ENCODE measurements at places on chromosomes 2 and 18.

DNA sequence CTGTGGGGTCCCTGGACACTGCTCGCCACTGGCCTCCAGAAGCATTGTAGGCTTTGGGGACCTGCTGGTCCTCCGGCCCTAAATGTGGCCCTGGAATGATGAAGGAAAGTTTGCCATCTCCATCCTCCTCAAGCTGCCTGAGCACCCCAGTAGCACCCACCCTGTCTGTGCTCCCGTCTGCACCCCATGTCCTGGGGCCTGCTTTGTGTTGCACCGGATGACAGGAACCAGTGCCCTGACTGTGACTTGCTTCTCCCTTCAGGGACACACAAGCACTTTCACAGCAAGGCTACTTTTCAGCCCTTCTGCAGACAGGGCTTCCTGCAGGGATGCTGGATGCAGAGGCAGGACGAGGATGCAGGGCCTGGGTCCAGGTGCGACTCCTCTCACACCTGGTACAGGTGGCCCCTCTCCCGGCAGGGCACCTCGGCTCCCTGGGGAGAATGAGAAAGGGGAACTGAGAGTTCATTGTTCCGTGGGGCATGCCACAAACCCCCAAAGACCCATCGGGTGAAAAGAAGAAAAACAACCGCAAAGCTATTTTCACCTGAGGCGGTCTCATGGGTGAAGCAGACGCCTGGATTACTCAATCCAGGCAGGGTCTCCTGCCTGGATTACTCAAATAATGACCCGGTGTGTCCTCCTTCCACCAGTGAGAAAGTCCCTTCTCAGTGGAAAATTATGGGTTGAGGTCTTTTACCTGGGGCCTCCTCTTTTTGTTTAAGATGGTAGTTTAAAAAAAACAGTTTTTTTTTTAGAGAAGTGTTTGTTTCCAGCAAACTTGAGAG is 74.9 kb downstream of the LONRF2 start:
- no peak for DNase-seq

GRCh38 chr2:241854342-241855244 is 4.1 kb downstream of the PDCD1 start:
- no peak for DNase-seq

DNA sequence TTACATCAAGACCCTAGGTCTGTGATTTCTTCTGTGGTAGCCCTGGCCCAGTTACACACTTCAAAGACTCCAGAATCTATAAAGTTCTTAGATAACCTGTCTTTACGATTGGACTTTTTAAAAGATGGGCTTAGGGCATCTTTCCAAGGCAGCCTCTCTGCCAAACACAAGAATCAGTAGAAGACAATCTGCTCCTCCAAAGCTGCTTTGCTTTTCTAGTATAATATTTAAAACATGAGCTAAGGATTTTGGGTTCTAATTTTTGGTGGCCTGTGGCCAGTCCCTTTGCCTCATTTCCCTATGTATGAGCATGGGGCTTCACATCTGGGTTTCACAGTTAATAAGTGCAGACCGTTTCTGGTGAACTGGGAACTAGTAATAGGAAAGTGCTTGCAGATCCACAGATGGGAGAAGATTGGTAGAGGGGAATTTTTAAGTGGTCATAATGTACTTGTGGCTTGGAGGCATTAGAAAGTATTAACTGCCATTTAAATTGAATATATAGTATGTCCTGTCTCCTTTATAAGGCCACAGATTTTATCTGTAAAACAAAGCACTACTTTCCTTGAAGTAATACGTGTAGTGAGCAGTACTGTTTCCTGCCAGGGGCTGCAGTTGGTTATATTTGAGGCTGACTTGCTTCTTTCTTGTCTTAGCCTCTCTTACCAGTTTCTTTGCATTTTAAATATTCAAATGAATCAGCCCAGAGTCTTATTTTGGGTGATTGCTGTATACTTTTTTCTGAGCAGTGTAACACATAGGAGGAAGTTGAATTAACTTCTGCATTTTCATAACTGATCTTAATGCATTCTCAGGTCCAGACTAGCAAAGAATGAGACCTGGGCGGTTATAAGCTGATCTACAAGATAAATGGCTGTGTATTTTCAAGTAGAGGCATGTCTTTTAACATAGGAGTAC is 1.5 kb downstream of the ARPC2 start:
- DNase-seq: peak; percentile 52

GRCh38 chr18:60502591-60502990 is 130.0 kb upstream of the MC4R start:
- DNase-seq: no peak

DNA sequence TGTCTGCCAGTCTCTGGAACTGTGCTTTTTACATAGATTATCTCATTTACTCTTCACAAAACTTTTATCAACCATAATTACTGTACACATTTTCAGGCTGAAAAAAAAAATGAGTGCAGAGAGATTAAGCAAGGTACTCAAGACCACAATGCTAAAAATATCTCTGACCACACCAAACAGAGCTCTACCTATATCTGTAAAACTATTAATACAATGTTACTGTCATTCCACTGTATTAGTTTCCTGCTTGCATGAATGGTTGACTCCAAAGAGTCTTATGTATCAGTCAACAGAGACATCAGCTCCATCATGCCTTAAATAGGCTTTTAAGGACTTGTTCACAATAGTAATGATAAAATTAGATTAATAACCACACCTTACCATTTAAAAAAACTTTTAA is 134.7 kb upstream of the CCDC150 start:
- no peak for DNase-seq

DNA sequence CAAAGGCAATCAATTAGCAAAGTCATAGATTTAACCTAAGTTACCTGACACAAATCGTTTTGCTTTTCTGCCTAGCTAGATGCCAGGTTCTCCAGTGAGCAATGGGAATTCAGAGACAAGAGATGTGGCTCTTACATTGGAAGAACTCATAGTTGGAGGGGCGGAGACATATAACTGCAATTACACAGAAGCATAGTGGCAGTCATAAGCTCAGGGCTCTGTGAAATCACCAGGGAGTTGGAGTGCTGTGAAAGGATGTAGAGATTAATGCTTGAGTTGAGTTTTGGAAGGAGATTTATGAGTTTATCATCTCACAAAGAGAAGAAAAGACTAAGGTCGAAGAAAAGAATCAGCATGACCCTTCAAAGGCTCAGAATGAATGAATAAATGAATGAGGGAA is 457.2 kb upstream of the TRIB2 start:
- no peak for DNase-seq

DNA sequence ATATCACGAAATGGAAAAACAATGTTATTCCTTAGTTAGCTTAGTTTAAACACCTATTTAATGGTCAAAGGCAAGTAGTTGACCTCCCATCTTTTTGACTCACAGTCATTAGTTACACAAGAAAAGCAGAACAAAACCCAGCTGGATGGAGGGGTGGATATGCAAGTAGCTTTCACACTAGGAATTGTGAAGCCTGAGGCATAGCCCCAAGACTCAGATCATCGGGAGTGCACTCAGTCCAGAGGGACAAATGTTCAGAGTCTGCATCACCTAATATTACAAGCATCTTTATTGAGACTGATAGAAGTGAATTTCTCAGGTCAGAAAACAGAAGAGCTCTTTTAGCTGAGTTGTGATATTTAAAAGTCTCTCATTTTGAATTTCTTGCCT is 15.5 kb upstream of the CPS1 start:
- DNase-seq: no peak

DNA sequence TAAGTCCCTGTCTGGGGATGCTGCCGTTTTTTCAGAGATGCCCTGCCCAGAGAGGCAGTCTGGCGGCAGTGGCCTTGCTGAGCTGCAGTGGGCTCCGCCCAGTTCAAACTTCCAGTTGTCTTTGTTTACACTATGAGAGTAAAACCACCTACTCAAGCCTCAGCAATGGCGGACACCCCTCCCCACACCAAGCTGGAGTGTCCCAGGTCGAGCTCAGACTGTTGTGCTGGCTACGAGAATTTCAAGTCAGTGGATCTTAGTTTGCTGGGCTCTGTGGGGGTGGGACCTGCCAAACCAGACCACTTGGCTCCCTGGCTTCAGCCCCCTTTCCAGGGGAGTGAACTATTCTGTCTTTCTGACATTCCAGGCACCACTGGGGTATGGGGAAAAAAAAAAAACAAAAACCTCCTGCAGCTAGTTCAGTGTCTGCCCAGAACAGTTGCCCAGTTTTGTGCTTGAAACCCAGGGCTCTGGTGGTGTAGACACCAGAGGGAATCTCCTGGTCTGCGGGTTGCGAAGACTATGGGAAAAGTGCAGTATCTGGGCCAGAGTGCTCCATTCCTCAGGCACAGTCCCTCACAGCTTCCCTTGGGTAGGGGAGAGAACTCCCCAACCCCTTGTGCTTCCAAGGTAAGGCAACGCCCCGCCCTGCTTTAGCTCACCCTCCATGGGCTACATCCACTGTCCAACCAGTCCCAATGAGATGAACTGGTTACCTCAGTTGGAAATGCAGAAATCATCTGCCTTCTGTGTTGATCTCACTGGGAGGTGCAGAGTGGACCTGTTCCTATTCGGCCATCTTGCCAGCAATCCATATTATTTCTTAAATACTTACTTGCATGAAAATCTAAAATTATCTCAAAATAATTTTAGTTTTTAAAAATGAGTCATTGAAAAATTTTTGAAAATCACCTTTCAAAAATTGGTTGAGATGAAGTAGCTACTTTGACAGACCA is 338.0 kb downstream of the OSR1 start:
- no peak for DNase-seq

GRCh38 chr18:74819433-74820059 is 221.9 kb downstream of the ZNF407 start:
- no peak for DNase-seq

- no peak for DNase-seq
Measured at GRCh38 chr18:58054041-58054781, 10.2 kb downstream of the NEDD4L start.

DNA sequence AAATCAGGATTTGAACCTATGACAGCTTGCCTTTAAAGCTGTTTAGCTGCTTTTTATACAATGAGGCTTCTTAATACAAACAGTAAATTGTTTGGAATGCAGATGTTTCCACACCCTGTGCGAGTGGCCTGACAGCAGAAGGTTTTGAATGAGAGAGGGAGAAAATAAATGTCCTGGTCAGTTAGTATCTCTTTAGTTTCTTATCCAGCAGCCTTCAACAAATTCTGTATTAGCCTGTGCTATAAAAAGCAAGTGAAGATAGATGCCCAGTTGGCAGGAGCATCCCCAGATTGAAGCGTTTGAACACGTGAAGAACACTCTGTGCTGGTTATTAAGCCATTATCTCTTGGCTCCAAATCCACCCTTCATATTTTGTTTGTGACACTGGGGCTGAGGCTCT is 70.6 kb downstream of the CERS6 start:
- DNase-seq: no peak

GRCh38 chr2:28752631-28753376 is 1.2 kb downstream of the PPP1CB start:
- no peak for DNase-seq

DNA sequence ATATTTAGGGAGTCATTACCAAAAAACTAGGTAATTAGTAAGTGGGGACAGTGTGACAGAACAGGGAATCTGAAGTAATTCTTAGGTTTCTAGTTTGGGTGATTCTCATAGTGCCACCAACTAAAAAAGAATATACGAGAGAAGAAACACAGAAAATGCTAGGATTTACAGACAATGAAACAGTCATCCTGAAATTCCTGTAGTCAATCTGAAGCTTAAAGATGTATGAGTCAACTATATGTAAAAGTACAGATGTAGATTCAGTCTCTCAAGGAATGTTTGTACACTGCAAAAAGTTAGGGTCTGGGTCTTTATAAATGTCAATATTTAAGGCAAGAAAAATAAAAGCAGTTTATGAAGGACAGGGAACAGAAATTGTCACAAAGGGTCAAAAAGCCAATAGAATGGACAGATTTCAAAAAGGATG is 107.0 kb downstream of the STRN start:
- DNase-seq: no peak

- no peak for DNase-seq
Measured at GRCh38 chr2:88042476-88042875, 13.1 kb downstream of the KRCC1 start.

GRCh38 chr2:73068147-73068546 is 3.4 kb downstream of the SFXN5 start:
- DNase-seq: no peak

GRCh38 chr18:61194726-61195125 is 138.5 kb upstream of the CDH20 start:
- no peak for DNase-seq

DNA sequence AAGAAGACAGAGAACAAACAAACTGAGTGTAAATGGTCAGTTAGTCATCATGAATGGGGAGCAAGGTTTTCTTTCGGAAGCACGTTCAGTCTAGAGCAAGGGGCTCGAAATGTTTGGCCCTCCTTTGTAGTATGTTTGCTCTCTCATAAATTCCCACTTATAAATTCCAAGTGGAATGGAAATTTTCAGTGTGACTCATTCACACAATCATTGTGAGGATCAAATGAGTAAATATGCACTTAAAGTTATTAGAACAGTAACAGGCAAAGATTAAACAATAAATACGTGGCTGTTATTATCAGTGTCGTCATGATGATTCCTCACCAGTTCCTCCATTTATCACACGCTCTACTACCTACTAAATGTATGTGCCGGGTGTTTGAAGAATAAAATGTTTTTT is 10.5 kb downstream of the CNGA3 start:
- no peak for DNase-seq

- no peak for DNase-seq
Measured at GRCh38 chr2:181526014-181526413, 68.8 kb downstream of the ITGA4 start.

GRCh38 chr2:62184512-62185230 is 11.2 kb upstream of the B3GNT2 start:
- DNase-seq: no peak

- DNase-seq: no peak
Measured at GRCh38 chr2:66477135-66477842, 42.4 kb downstream of the MEIS1 start.

DNA sequence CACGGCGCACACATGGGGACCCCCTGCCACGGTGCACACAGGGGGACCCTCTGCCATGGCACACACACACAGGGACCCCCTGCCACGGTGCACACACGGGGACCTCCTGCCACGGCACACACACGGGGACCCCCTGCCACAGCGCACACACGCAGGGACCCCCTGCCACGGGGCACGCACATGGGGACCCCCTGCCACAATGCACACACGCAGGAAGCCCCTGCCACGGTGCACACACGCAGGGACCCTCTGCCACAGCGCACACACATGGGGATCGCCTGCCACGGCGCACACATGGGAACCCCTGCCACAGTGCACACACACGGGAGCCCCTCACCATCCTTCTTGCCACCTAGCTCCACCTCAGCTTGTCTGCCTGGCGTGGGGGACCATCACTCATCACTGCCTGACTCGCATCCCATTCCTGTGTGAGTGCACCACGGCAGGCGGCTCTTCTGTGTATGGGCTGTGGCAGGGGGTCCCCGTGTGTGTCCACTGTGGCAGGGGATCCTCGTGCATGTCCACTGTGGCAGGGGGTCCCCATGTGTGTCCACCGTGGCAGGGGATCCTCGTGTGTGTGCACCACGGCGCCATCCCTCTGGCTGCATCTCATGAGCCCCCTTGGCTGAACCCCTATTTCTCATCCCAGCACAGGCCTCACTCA is 206.7 kb downstream of the EIPR1 start:
- no peak for DNase-seq

GRCh38 chr2:148603562-148603920 is 41.0 kb upstream of the EPC2 start:
- no peak for DNase-seq

- no peak for DNase-seq
Measured at GRCh38 chr2:3504741-3505140, 14.6 kb downstream of the ADI1 start.

GRCh38 chr2:237121321-237121720 is 35.6 kb downstream of the COPS8 start:
- DNase-seq: no peak

GRCh38 chr2:162021516-162022058 is 52.4 kb downstream of the DPP4 start:
- no peak for DNase-seq
